Stimulated activated CD8-positive, alpha-beta memory T cell treated with anti-CD3 and anti-CD28 coated beads, Interleukin-4, amount 100 ng/mL, for 48 hours (primary cell): ENCODE measurements at places on chromosomes 4 and X.

- DNase-seq, result no peak
These were observed 36.6 kb upstream of the UGT2A1 start for GRCh38 chr4:69689599-69689998.

GRCh38 chrX:137052643-137053235 lies 18.9 kb upstream of the GPR101 start:
- peak; percentile 49 for DNase-seq

- DNase-seq, result no peak
These were observed 8.1 kb upstream of the GPR119 start for GRCh38 chrX:130393451-130394074.

GRCh38 chr4:108052558-108053120 lies 63.0 kb downstream of the HADH start:
- no peak for DNase-seq

DNA sequence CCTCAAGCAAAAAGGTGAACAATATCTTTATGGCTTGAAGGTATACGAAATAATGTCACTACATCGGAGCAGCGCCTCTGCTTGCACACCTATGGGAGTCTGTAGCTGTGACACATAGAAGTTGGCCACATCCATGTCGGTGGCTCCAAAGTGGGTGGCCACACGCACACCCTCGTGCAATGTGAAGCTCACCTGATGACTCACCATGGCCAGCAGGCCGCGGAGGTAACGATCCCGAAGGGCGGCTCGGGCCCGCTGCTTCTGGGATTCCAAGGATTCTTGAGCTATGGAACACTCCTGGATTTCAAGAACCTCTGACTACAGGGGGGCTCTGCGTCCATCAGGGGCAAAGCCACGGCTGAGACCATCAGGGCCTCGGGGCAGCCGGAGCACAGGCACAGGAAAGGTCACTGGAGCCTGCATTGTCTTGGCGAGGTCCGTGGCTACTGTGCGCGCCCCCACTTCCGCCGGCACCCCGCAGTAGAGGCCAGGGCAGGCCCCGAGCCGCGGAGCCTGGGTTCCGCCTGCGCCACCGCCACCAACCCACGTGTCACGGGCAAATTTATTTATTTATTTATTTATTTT lies 25.2 kb downstream of the NYX start:
- no peak for DNase-seq

DNA sequence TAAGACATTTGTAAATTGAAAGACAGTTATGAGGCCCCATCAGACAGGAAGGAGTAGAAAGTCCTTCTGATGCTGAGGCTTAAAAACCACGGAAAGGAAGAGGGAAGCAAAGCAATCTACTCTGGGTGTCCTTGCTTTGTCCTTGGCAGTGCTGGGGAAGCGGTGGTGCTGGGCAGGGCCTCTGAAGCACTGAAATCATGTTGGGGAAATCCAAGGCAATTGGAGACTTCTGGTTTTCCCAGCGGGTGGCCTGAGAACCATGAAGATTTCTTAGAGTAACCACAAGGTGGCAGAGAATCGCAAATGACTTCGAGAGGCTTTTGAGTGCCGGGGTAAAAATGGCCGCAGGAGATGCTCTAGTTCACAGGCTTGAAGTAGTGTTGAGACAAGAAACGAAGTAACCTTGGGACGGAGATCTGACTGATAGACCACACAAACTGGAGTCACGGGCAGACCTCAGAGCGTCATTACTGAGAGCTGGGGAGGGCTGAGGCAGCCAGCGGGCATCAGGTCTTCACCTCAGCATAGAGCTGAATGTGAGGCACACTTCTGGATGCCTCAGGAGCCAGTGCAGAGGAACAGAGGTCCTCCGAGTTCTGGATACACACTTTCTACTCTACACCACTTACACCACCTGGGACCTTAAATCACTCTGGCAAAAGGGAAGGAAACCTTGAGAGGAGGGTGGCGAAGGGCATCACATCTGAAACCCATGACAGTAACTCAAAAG lies 130.7 kb upstream of the GPRIN3 start:
- peak; percentile 59 for DNase-seq

DNA sequence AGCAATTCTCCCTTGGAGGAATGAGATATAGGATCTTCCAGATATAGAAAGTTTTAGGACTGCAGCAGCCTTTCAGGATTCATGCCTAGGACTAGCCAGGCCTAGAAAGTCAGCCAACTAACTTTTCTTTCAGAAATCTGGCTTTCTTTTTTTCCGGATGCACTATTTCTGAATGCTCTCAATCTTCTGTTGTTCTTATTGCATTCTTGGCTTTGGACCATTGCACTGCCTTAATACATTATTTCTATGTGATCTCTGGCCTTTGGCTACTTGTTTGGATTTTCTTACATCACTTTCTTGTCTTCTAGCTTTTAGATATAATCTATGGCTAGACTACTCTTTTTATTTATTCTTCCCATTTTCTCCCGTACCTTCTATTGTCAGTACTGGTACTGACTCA lies 813.1 kb upstream of the HTR2C start:
- DNase-seq, result no peak

DNA sequence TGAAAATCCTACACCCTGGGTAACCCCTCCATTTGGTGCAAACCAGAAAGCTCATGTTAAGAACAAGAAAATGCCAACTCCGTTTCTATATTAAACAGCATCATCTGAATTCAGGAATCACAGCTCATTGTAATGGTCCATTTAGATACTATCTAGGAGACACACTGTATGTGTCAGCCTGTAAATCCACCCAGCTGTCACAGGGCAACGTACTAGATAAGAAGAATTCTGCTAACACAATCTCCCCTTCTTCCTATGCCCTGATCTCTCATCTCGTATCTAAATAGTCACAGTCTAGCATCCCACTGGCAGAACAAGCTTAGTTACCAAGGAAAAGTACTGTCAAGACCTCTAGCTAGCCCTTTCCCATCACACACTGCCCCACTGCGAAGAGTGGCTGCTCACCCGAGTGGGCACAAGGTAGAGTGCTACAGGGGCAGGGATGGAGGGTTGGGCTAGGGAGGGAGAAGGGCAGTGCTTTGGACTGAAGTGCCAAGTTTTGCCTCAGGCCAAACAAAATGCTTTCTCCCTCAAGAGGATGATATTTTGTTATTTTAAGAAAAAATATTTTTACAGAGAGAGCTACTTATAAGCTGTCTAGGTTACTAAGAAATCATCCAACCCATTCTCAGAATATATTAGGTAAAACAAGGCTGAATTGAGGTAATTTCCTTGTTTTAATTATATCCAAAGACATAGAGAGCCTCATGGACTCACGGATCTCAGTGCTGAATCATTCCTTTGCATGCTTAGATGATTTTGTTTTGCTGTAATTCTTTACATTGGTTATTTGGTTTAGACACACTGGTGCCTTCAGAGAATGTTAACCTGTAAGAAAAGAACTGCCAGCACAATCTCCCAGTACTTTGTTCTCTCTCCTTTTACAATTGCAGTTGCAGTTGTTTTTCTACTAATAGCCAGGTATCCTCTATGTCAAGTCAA lies 196.6 kb downstream of the PRDM5 start:
- DNase-seq, result no peak

- DNase-seq, result no peak
These were observed 73.2 kb upstream of the C1QTNF7 start for GRCh38 chr4:15354371-15355297.

DNA sequence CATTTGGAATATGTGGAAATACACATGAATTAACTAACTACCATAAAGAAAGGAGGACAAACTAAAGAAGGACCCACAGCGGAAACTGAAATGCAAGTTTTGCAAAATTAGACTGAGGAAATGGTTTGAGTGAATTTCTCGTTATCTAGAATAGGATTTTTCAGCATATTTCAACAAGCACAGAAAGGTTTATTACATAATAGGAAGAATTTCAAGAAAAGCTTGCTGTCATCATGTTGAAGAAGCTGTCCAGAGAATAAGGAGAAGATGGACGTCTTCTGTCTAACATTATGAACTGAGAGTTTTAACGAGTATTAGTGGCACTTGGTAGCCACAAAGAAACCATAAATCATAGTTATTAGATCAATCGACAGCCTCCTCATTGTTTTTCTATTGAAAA lies 45.0 kb downstream of the TEC start:
- DNase-seq, result no peak
